Iris pigment epithelial cell (primary cell): ENCODE measurements at places on chromosomes 13 and 19.

DNA sequence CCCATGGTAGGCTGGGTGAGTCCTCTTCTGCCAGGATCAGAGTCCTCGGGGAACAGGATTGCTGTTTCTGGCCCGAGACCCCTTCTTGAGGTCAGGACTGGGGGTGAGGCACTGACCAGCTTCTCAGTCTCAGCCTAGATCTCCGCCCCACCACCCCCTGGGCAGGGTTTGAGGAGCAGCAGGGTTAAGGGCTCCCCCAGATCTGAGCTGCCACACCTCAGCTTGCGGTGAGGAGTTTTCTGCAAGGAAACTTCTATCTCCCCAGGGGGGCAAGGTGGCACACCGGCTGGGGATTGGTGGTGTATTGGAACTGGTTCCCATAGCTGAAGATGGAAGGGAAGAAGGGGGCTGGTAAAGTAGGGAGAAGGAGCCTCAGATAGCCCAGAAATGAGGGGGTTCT lies 19.5 kb downstream of the CHST8 start:
- no peak for DNase-seq

GRCh38 chr13:110610955-110611595 lies 4.3 kb upstream of the NAXD start:
- no peak for DNase-seq

DNA sequence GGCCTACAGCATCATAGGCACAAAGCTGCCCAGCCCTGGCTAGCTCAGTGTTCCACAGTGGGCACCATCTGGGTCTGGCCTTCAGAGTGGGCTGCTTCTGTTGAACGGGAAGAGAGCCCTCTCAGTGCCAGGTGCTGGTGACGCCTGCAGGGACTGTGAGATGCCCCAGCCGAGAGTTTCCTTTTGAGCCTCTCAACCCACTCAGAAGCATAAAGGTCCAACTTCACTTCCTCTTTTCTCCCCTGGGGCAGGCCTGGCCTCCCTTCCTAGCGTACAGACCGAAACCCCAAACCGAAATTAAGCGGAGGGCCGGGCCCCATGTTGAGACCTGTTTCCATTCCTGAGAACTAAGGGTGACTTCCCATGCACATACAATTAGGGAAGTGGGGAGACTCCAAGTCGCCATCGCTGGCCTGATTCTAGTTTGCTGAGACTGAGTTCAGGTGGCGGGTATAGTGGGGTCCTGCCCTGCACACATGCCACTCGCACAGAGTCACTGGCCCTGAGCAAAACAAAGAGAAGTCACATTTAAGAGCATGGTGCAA lies 6.9 kb downstream of the RAB8A start:
- no peak for DNase-seq

- DNase-seq = no peak
These were observed 638 bp downstream of the USPL1 start for GRCh38 chr13:30618186-30618929.

GRCh38 chr19:51119611-51120010 lies 5.1 kb upstream of the SIGLEC9 start:
- DNase-seq = no peak

- DNase-seq = no peak
These were observed 2.9 kb upstream of the ADPRHL1 start for GRCh38 chr13:113456116-113456702.

- peak; percentile 34 for DNase-seq
These were observed 12.5 kb downstream of the PTPRH start for GRCh38 chr19:55196803-55197202.

DNA sequence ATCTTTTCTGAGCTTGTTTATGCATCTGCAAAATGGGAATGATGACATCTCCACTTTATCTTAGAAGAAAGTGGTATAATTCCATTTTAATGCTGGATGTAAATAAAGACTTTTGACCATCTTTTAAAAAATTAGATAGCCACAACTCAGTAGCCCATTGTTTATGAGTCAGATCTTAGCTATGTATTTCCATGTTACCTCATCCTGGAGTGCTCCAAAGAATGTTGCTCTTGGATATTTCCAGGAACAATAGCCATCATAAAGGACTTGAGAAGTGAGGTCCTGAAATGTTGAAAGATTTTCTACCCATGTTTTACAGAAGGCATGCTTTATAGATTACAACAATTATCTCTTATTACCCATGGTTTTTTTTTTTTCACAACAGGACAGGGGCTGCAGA lies 229.3 kb upstream of the EDNRB start:
- DNase-seq = peak; percentile 65

- DNase-seq = peak; percentile 100
These were observed at the start of gene FBXL12 for GRCh38 chr19:9818734-9819595. Gene FBXL12, minus strand, starts transcription at chr19:9819079. Its CDS starts 266 bp downstream, at chr19:9818813.

DNA sequence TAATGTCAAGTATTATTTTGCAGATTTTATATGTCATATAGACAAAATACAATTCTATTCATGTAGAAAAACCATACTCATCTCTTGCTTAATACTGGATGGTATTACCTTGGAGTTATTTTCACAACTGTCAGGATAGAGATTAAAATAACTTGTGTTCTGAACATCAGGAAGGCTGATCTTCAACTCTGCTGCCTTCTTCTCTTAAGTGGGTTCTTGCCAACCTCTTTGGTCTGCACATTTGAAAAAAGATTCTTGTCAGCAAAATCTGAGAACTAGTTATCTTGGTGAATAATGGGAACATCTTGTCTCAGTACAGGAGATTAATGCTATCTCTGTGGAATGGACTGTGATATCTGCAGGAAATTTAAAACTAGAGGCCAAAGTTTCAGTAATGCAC lies 95.2 kb upstream of the FAM216B start:
- DNase-seq = peak; percentile 27

- DNase-seq = peak; percentile 99
These were observed 319 bp upstream of the DBP start for GRCh38 chr19:48637449-48637947.

DNA sequence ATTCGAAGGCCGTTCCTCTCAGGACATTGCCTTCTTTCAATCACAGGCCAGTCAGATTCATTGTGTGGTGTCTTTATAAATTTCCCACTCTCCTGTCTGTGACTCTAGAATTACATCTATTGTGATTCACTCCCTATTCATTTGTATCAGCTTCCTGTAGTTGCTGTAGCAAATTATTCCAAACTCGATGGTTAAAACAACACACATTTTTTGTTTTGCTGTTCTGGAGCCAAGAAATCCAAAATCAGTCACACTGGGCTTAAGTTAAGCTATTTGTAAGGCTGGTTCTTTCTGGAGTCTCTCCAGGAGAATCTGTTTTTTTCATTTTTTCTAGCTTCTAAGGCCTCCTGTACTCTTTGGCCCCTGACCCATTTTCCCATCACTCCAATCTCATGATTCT lies 1487.0 kb upstream of the SLC10A2 start:
- DNase-seq = peak; percentile 76
